ENCODE measurements at places on chromosomes 1 and 21.

DNA sequence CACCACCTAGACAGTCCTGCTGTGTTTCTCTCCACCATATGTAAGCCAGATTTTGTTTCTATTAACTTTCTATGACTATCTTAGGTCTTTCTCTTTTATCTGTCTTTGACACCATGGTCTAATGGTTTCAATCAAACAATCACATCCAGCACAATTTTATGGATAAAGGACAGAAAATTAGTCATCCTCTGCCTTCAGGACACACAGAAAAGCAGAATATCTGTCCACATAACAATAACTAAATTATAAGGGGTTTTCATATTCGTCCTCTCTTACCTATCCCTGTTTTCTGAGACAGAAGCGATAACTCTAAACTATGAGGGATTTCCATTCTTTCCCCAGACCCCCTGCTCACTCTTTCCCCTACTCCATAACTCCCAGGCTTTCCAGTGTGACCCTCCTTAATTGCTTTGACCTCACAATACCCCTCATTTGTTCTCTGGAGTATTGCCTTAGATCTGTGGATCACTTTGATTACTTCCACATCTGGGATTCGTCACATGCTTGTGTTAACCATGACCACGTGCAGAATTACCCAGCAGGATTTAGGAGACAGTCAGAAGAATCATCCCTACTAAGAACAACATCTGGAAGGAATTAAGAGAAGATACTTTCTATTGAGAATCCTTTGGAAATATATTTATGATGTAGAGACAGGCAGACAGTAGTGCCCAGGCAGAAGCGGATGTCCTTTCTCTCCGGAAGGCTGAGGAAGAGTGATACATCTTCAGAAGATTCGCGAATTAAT is 108.2 kb upstream of the GREM2 start:
- DNase-seq: no peak

- DNase-seq: no peak
Observed at GRCh38 chr1:18953731-18954231, 2.7 kb downstream of the IFFO2 start.

DNA sequence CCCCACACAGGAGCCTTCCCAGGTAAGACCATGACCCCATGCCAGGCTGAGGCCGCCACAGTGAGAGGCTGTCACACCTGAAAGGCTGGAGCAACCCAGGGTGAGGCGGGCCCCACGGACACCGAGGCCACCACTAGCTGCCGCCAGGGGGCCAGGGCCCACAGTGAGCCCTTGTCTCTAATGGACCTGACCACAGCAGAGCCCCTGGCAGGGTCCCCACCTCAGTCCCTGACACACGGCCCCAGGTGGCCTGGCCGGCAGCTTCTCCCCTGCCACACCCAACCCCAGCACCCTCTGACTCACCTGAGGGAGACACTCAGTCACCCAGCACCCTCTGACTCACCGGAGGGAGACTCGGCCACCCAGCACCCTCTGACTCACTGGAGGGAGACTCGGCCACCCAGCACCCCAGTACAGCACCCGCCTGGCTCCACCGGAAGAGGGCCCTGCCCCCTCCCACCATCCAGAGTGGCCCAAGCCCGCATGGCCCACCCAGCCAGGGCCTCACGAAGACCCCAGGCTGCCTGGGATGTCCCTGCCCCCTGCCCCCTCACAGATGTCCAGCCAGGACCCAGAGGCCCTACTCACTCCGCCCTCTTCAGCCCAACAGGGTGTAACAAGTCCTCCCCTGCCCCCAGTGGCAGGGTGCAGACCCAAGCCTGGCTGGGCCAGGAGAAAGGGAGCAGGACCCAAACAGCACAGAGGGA is 4.4 kb downstream of the DVL1 start:
- no peak for DNase-seq

DNA sequence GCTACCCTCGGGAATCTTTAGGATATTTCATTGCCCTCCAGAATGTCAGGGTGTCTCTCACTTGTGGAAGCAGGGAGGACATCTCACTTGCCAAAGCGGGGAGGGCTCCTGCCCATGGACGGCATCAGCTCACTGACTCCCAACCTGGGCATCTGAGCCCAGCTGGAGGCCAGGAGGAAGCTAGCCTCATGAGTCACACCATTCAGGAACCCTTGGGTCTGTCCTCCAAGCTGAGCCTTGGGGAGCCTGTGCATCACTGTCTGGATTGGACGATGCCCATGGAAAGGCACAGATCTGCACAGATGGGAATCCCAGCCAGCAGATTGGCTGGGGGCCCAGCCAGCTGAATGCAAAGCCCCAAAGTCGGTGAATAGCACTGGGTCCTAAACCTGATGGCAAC is 25.2 kb downstream of the WNT3A start:
- DNase-seq: no peak

GRCh38 chr1:192654591-192655251 is 18.8 kb downstream of the RGS13 start:
- DNase-seq: no peak

DNA sequence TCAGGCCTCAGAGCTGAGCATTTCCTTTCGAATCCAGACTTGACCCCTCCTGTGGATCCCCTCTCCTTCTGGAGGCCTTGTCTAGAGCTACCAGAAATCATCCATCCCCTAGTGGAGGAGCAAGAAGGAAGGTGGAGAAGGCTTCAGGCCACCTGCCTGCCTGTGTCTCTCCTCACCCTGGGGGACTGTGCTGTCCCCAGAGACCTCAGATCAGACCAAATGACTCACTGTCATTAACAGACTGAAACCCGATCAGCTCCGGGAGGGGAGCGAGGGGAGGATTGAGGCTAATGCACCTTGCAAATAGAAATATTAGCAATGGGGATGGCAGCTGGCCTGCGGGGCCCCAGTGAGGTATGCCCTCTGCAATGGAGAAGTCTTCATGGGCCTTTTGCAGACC is 2.1 kb downstream of the MYBPH start:
- DNase-seq: no peak

- DNase-seq: peak; percentile 93
Observed at GRCh38 chr1:39845569-39846566, 37.4 kb downstream of the TRIT1 start.

DNA sequence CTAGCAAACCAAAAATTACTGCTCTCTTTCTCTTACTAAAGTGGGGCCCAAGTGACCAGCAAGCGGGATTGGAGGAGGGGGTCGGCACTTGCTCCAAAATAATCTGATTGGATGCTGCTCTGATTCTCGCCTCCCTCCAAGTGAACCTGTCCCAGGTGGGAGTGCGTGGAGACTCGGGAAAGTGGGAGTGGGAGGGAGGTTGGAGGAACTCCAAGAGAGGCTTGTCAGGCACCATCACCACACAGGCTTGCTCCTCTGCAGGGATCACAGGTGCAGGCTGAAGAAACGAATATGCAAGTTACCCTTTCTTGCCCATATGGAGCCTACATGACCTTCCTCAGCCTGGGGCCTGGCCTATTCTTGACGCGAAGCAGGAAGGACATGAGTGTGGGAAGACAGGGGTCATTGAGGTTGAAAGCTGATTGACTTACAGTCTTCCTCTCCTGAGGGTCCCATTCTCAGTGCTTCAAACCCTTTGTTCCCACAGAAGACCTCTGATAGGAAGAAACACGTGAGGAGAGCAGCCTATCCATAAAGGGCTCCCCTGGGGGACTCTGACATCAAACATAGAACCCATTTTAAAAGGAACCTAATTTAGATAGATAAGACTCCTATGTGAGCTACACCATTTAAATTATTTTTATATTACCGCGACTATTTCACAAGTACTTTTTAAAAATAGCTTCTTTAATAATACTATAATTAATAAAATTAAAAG is 14.2 kb downstream of the RGS8 start:
- no peak for DNase-seq

GRCh38 chr1:109642626-109643025 is 13.3 kb upstream of the GSTM4 start:
- DNase-seq: no peak

- DNase-seq: no peak
Observed at GRCh38 chr21:21915816-21916215, 917.6 kb downstream of the NCAM2 start.

- no peak for DNase-seq
Observed at GRCh38 chr1:19967808-19968207, 11.6 kb downstream of the PLA2G2A start.

GRCh38 chr1:203627398-203627797 is 766 bp downstream of the ATP2B4 start:
- no peak for DNase-seq

DNA sequence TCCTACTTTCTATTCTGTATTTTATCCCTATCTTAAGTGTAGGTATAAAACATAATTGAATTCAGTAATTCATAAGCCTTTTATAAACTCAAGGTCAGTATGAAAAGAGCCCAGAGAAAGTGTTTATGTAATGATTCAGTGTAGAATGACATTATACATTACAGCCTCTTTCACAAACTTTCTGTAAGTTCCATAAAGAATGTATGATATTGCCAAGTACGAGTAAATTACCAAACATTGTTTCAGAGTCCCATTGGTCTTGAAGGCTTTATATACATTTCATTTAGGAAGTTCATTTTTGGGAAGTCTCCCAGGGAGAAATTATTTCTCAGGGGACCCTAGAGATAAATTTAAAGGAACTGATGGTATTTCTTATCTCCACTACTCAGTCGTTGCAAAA is 37.8 kb upstream of the VAMP3 start:
- DNase-seq: no peak

DNA sequence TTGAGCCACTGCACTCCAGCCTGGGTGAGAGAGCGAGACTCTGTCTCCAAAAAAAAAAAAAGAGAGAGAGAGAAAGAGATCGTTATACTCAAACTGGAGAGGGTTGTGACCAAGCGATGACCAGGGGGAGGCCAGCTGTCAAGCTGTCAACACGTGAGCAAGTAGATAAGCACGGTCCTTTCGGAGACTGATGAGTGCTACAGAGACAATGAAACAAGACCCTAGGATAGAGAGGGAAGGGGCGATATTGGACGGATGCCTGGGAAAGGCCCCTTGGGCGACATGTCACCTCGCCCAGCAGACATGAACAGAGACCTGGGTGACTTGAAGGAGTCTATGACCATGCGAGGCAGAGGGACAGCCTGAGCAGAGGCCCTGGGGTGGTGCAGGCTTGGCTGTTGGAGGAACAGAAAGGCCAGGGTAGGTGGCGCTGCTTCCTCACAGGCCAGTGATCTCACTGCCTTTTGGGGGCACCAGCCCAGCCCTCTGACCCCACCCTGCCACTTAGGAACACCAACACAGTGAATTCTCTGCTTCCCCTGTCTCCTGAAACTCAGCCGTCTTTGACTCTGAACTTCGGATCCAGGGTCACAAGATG is 100.8 kb upstream of the IFFO2 start:
- DNase-seq: no peak

DNA sequence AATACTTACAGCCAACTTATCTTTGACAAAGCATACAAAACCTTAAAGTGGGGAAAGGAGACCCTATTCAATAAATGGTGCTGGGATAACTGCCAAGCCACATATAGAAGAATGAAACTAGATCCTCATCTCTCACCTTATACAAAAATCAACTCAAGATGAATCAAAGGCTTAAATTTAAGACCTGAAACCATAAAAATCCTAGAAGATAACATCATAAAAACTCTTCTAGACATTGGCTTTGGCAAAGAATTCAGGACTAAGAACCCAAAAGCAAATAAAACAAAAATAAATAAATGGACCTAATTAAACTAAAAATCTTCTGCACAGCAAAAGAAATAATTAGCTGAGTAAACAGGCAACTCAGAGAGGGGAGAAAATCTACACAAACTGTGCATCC is 335.6 kb upstream of the PBX1 start:
- DNase-seq: no peak

DNA sequence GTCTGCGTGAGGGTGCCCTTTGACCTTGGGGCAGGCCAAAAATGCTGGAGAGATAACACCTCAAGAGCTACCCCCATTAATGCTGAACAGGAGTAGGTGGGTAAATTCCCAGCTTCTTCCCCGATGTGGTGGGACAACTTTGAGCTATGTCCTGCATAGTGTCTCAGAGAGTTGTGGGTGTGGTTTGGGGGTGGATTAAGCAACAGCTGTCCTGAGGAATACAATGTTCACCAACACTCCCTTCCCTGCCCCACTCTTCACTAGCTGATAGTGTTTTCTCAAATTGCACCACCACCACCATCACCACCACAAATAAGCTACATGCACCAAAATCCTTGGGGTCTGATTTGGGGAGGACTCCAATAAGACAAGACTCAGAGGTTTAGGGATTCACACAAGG is 258.4 kb downstream of the HLX start:
- DNase-seq: no peak

- DNase-seq: no peak
Observed at GRCh38 chr1:181001091-181001780, 21.4 kb downstream of the STX6 start.

GRCh38 chr1:226697929-226698544 is 41.0 kb downstream of the ITPKB start:
- DNase-seq: no peak

DNA sequence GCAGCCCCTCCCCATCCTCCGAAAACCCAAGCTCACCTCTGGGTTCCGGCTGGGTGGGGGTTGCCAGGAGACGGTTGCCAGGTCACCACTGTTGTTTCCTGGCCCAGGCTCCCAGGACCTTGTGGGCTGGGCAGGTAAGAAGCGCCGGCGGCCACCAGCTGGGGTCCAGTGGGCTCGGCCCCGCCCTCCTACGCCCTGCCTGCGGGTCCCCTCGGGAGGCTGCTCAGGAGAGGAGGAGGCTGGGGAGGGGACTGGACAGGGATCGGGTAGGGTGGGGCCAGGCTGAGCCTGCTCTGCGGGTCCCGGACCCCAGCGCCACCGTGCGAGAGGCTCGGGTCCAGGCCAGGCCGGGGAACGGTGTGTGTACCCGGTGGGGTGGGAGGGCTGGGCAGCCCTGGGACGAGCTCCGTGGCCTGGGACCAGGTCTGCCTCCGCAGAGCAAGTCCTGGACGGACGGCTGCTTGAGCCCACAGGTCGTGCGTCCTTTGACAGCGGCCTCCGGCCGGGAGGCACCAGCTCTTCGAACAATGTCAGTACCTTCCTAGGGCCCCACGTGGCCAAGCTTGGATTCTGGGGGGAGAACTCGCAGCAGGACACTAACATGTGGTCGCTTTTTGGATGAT is at the start of gene TTLL10:
TTLL10 (plus strand) TSS at position 88 of the 623 bp plus-strand sequence. CDS start 5,336 bp downstream, outside the sequence.
- DNase-seq: no peak

- no peak for DNase-seq
Observed at GRCh38 chr1:47471163-47471562, 33.3 kb downstream of the FOXD2 start.

DNA sequence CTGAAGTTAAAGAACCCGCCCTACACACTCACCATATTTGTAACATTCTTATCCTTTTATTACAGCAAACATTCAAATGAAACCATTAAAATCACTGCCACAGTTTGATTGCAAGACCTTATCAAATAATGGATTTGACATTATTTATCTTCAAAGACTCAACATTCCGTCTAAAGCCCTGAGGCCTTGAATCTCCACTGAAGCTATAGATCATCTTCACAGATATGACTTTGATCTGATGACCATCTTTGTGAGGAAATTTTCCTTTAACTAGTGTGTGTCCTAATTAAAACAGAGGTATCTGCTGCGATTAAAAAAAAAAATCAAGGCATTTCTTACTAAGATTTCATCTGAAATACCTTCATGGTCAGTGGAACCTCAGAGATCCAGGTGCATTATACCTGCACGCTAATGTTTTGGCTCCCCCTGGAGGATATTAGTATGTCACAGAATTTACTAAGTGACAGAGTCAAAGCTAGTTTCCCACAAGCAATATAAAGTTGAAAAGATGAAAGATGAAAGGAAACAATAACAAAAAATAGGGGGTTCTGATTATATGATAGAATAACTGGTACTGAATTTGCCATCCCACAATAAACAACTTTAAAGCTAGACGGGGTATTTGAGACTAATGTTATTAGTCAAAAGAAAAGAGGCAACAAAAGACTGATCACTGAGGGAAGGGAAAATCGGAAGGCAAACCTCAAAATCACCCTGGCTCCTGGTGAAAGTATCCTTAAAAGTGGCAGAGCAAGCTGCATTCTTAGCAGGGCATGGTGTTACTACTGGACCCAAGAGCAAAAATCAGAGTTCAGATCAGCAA is 923.4 kb downstream of the NCAM2 start:
- DNase-seq: peak; percentile 90
